ENCODE measurements at places on chromosomes 1 and 21. TPM values are rescaled to one million over a fixed set of nuclear protein-coding genes. Genes with fewer than 3 reads are reported as not detected.

GRCh38 chr1:84619383-84620102, 45.3 kb upstream of the CTBS start:
- DNase-seq: no peak

DNA sequence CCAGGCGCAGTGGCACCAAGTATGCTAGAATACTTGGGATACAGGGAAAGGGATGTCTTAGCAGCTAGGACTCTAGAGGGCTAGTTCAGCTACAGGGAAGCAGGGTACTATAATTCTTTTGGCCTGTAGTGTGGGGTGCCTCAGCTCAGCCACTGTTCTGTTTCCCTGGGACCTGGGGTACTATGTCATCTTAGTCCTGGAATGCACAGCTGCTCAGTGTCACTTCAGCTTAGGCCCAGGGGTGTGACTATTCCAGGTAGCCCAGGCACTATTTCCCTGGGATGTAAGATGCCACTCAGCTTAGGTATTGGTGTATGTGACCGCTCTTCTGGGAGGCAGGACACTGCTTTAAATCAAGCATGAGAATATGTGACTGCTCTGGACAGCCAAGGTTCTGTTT, 34.1 kb downstream of the RGSL1 start:
- DNase-seq: no peak

GRCh38 chr1:229019663-229020271, 251.1 kb upstream of the RAB4A start:
- DNase-seq: no peak

DNA sequence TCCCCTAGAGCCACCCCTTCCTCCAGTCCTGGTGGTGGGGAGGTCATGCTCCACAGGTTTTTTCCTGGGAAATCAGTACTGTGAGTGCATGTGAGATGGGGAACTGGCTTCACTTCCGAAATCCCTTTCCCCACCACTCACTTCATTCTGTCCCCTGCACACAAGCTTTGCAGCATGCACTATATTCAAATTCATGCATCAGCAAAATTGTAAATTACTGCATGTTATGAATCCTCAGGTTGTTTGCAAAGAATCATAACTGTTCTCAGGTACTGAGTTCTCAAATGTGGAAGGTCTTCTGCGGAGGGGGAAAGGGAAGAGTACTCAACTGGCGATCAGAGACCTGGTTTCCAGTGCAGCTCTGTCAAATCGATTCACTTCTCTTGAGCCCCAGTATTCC, 42.3 kb downstream of the LHX4 start:
- DNase-seq: no peak

GRCh38 chr1:226223786-226224244, 351 bp downstream of the MIXL1 start:
- DNase-seq: no peak

DNA sequence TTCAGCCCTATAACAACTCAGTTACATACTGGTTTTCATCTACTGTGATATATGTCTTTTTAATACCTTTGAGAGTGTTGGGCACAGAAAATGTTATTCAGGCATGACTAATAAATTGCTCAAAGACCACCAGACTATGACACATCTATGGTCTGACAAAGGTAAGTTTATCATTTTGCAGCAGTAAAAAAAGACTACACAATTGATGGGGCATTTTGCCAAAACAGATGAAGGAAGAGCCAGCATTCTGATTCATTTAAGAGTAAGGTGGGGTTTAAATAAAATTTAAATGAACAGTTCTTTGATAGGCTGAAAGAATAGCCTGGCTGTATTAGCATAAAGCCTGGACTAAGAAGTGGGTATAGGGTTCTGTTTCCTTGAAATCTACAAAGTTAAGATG, 8.8 kb upstream of the RNPC3 start:
- DNase-seq: no peak

GRCh38 chr1:56686169-56686568, 41.1 kb downstream of the PRKAA2 start:
- no peak for DNase-seq

DNA sequence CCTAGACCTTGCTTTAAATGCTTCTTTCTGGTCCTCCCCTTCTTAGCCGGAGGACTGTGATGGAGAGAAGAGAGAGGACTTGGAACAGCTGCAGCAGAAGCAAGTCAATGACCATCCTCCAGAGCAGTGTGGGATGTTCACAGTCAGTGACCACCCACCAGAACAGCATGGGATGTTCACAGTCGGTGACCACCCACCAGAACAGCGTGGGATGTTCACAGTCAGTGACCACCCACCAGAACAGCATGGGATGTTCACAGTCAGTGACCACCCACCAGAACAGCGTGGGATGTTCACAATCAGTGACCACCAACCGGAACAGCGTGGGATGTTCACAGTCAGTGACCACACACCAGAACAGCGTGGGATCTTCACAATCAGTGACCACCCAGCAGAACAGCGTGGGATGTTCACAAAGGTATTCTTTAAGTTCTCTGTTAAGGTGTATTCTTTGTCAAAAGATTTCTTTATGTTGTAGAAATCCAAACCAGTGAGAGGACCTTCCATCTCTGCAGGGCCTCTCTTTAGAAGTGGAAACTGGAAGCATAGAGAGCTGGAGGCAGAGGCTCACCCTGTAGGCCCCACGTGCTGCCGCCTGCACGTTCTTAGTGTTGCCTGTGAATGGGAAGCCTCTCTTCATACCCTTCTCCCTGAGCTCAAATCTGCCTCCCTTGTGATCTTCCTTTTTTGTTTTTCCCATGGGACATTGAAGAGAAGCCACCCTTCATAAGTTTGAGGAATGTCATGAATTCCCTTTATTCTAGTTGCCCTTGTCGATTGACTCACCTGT, 10.6 kb downstream of the PCNT start:
- DNase-seq: no peak

DNA sequence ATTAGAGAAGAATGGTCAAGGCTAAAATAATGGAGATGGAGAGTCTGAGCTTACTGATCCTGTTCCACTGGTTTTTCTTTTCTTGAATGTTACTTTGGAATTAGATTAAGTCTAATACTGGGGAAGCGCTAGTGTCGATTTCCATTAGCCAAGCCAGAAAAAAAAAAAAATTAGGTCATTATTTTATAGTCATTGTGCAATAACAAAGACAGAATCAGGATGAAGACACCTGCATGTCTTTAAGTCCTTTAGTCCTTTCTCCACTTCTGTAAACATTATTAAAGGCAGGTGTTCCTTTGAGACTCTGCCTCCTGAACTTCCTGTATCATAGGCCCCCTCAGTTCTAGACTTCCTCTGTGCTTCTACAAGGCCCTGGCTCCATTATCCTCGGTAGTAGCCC, 42.8 kb downstream of the MYSM1 start:
- DNase-seq: no peak

DNA sequence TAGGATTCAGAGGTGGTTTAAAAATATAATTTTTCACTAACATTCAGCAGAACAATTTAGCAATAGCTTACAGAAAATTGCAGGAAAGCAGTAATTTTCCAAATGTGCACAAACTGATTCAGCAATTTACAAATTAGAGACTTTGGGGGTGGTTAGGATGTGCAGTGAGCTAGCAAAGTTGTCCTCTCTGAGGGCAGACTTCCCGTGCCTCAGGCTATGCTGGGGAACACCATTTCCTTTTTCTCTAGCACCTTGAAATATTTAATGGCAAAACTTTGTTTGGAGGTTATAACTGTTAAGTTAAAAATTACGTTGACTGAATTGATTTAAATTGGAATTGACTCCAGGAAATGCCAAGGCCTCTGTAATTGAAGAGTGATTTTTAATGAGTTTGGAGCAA, 258.9 kb downstream of the PTBP2 start:
- no peak for DNase-seq

- DNase-seq: no peak
Observed at GRCh38 chr1:17671314-17671705, 83.8 kb upstream of the ACTL8 start.

- no peak for DNase-seq
Observed at GRCh38 chr1:169484683-169485430, 887 bp downstream of the SLC19A2 start.

DNA sequence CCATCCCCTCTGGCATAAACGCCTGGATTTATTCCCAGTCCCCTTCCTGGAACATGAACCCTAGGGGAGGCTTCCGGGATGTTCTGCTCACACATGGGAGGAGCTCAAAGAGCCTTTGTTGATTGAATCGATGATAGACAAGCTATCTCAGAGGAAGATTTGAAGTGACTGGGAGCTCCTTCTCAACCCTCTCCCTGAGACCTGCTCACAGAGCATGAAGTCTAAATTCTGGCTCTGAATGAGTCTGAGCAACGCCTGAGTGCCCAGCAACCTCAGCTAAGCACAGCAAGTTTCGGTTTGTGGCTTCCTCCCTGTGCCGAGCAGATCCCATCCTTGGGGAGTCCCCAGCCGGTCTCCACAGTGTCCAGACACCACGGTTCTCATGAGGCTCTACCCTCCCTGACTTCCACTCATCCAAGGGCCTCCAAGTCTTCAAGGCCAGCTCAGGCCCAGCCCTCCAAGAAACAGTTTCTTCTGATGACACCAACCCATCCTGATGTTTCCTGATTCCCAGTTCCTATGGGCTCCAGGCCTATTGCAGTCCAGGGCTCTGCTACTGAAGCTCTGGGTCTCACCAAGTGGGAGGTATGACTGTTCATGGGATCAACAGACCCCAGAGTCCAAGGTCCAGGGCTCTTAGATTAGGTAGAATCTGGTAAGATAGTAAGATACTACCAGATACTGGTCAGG, 190.8 kb downstream of the DYRK1A start:
- no peak for DNase-seq

DNA sequence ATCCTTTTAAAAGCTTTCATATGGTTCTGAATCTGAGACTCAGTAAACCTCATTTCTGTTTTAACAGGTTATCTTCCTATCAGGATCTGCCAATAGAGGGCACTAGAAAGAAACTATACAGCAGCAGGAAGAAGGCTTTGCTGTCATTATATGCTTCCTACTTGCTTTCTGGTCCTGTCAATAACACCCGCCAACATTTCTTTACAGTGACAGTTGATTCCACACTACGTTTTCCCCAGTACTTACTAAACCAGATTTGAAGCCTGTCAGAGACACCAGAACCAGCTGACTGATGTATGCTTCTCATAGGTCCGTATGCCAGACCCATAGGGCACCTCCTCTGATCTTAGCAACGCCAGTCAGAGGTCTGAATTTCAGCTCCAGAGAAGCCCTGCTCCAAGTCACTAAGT, 341.0 kb upstream of the NEGR1 start:
- peak; percentile 10 for DNase-seq

GRCh38 chr21:38234395-38235142, 22.2 kb upstream of the KCNJ15 start:
- DNase-seq: no peak

DNA sequence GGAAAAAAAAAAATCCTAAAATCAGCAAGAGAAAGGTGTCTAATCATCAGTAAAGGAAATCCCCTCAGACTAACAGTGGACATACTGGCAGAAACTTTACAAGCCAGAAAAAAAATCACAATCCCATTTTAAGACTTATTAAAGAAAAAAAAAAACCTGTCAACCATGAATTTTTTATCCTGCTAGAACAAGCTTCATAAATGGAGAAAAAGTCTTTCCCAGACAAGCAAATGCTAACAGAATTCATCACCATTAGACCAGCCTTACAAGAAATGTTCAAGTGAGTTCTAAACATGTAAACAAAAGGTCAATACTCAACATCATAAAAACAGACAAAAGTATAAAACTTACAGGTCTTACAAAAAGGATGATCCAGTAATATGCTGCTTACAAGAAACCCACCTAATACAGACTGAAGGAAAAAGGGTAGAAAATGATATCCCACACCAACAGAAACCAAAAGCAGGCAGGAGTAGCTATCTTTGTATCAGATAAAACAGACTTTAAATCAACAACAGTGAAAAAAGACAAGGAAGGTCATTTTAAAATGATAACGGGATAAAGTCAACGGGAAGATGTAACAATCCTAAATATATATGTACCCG, 129.6 kb downstream of the EVI5 start:
- DNase-seq: no peak

GRCh38 chr1:247043406-247043805, 35.2 kb downstream of the ZNF670 start:
- DNase-seq: no peak

DNA sequence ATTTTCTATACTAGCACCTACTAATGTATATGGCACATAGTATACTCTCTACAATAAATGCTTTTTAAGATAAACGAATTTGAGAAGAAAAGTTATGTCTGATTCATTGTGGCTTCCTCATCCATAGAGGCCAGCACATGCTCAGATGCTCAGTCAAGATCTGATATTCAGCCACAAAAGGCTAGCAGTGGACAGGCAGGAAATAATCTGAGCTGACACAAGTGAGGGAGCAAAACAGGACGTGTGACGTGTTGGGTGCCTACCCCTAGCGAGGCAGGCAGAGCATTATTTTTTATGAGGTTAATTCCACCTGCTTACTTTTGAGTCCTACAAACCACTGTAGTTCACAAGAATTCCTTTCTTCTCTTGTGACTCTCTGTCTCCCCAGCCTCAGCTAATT, 550.9 kb downstream of the SMYD3 start:
- peak; percentile 33 for DNase-seq

- no peak for DNase-seq
Observed at GRCh38 chr1:180969434-180969833, 53.2 kb downstream of the STX6 start.

- no peak for DNase-seq
Observed at GRCh38 chr1:2135441-2135841, 59.1 kb downstream of the FAAP20 start.

DNA sequence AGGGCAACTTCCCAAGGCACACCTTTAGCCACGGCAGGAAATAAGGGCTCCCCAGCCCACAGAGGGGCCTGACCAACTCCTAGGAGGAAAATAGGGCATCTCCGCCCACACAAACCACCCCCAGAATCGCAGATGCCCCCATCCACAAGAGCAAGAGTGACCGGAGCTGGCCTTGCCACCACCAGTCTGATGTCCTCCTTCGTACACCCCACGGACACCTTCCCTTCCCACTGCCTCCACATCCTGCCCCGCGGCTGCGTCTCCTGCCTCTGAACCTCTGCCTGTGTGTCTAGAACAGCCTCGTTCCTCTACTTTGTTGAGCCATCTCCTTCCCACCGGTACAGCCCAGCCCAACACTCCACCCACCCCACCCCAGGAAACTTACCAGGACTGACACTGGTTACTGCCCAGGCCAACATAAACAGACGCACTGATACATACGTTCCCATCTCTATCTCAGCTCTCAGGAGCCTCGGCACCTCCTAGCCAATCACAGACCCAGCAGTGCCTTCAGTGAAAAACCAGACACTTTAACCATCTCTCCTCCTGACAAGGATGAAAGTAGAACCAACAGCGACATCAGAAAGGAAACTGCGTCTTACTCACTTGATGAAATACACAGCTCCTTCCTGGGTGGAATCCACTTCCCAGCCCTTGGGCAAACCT, 7.6 kb upstream of the PLEKHA6 start:
- DNase-seq: no peak

Gene ALDH4A1
- 3.7 TPM for total RNA-seq

Gene UBL4B
- total RNA-seq: not detected

Gene TMEM53
- 3.8 TPM for total RNA-seq

Gene TDRD10
- total RNA-seq: not detected

Gene MAD2L2
- total RNA-seq: 50.6 TPM

Gene DIRAS3
- total RNA-seq: not detected

Gene PLA2G2D
- total RNA-seq: not detected

Gene APP
- total RNA-seq: 5.1 TPM

Gene TLCD4
- total RNA-seq: 0.49 TPM

Gene ORC1
- 1.9 TPM for total RNA-seq
